ENCODE measurements at places on chromosomes 3 and 15.
A peak's percentile ranks its signal among the peaks of the same experiment; 100 is the strongest.

DNA sequence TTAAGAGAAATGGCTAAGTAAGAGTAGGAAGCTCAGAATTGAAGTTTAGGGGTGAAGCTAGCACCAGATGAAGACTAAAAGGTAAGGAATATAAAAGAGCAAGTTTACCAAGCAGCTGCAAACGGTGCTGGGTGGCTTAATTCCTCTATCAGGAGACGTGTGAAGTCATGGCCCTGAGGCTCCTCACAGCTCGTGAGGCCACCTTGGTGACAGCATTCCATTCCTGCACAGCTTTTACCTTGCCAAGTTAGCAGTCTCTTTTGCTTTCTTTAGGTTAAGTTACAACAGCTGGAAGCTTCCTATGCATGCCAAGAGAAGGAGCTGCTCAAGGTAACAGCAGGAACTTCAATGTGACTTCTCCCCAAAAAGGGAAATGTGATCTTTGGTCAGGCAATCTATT, 6.4 kb downstream of the TMCO5A start:
- DNase-seq, result no peak

DNA sequence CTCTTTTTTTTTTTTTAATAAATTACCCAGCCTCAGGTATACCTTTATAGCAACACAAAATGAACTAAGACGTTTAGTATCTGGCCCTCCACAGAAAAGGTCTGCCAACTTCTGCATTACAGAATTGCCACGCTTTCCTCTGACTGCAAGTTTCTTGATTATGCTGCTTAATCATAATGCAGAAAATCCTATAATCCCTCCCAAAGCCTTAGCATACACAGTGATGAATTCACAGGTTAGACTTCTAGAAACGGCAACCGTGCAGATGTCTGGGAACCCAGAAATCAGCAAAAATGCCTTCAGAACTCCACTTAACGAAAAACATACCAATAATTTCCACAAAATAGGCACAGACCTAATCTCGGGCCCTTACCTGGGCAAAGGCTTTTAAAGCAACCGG, 144.7 kb upstream of the FRMD4B start:
- DNase-seq, result no peak

GRCh38 chr3:100463002-100463401, 29.4 kb upstream of the TMEM45A start:
- peak; percentile 76 for DNase-seq

- DNase-seq, result peak; percentile 29
These were observed 12.9 kb downstream of the CRABP1 start for GRCh38 chr15:78353093-78353492.

GRCh38 chr3:73470860-73471259, 153.9 kb downstream of the PDZRN3 start:
- DNase-seq, result peak; percentile 60

GRCh38 chr15:29312387-29312786, 42.8 kb upstream of the NSMCE3 start:
- DNase-seq, result peak; percentile 67

Measured in fibroblast of skin of scalp (primary cell).